ENCODE measurements at places on chromosomes 3 and 15.
A peak's percentile ranks its signal among the peaks of the same experiment; 100 is the strongest.

DNA sequence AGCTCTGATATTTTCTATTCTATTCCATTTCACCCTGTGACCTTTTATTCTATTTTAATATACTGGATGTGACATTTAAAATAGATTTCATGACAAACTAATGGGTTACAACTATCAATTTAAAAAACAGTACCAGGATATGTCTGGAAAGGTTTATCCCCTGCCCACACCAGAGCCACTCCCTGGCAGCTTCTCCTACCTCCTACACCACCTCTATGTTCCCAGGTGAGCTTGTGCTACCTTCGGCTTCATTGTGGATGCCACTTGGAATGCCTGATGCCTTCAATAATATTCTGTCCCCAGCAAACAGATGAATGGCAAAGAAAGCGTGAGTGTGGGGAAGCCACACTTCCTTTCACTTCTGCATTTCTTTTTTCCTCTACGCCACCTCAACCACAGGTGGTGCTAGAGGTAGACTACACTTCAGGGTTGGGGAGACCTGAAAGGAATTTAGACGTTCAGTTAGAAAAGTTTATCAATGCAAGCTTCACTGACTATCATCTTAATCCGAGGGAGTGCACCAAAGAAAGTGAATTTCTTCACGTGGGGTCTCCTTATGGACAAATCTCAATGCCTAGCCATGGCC, 213.0 kb downstream of the SSR3 start:
- no peak for DNase-seq

- no peak for DNase-seq
Measured at GRCh38 chr3:30986551-30986950, 92.1 kb upstream of the GADL1 start.

DNA sequence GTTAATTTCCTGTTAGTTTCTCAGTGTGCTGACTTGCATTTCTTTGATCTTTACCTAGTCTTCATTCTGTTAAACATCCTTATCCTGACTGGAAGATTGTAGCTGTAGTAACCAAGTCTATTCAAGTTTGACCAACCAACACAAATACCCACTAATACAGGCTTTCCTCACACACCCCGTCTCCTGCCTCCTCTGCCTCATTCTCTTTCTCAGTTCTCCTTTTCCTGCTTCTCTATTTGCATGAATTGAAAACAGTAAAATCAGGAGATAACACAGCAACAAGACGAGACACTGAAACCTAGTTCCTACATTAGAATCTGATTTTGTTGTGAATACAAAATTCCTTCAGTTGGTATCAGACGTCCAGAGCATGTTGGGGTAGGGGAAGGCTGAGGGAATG, 116.9 kb upstream of the ARPP21 start:
- DNase-seq = no peak

DNA sequence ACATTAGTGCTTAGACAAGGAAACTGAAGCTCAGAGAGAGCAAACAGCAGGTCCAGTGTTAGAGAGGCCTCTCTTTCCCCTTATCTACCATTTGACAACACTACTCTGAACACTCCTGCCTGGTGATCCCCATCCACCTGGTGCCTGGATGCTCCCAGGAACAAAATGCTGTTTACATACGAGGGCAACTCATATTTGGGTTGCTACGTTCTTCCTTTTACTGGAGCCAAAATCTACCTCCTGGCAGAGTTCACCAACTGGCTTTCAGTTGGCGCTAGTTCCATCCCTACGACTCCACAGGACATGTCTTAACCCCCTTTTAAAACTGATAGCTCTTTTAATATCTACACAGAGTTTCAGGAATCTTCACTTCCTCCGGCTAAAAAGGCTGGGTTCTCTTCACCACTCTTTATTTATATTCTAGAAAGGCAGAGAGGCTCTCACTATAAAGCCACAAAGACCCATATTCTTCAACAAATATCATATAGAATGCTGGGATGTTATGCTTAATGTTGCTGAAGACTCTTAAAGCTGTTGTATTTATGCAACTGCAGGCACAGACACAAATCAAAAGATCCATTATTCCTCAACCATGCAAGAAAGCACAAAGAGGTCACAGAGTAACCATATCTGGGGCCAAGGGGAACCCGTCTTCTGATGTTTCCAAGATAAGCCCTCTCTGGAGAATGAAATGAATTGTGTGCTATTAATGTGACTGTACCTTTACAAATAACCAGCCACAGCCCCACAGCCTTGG, 47.9 kb downstream of the CCNB2 start:
- no peak for DNase-seq

DNA sequence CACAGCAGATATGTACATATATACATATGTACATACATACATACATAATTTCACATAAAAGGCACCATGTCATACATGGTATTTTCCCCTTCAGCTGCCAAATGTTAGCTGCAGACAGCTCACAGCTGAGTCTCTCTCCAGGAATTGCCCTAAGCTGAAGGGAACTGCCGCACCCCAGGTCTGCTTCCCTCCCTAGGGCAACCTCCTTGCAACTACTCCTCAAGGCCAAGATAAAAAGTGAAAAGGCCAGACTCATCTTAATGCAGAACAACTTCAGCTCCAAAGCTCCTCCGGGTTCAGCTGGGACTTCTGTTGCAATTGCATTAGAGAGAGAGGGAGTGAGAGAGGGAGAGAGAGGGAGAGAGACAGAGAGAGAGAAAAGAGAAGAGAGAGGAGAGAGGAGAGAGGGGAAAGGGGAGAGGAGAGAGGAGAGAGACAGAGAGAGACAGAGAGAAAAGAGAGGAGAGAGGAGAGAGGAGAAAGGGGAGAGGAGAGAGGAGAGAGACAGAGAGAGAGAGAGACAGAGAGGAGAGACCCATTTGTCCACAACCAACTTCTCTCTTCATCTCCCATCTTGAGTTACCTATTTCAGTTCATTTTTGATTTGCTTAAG, 143.4 kb upstream of the HES1 start:
- DNase-seq = no peak

GRCh38 chr3:40337136-40338108, 27.9 kb downstream of the EIF1B start:
- no peak for DNase-seq

GRCh38 chr3:100782348-100782747, 73.1 kb downstream of the TFG start:
- DNase-seq = no peak

DNA sequence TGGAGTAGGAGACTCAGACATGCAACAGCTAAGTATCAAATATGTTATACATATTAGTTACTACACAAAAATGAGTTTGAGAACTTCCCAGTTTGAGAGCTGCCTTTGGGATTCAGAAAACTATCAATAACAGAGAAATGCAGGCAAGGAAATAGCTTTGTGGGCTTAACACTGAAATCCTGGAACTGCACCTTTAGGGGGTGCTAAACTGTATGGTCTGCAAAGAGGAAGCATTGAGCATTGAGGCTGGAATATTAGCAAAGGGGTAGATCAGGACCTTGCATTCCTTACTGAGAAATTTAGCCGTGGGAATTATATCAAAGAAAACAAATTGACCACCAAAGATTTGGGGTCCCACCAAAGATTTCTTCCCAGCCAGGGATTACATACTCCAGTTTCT, 580.0 kb downstream of the ZNF385D start:
- no peak for DNase-seq

DNA sequence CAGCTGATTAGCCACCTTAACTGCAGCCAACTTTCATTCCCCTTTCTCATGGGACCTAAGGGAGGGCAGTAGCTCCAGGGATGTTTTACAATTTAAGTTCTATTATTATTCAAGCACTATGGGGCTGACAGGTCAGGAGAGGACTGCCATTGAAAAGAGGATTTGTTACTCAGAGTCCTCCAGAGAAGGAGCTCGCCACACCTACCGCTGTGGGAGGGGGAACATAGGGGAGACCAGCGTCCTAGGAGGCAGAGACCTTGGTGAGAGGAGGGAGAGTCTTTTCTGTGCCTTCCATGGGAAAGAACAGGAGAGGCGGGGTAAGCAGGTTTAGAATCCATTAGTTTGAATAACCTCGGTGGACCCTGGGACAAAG, 14.4 kb downstream of the ATP10A start:
- DNase-seq = no peak

GRCh38 chr3:106302451-106303221, 433.8 kb upstream of the CBLB start:
- DNase-seq = no peak

GRCh38 chr3:79204351-79204750, 563.4 kb downstream of the ROBO1 start:
- DNase-seq = no peak

- no peak for DNase-seq
Measured at GRCh38 chr15:73389539-73389938, 20.8 kb upstream of the HCN4 start.

DNA sequence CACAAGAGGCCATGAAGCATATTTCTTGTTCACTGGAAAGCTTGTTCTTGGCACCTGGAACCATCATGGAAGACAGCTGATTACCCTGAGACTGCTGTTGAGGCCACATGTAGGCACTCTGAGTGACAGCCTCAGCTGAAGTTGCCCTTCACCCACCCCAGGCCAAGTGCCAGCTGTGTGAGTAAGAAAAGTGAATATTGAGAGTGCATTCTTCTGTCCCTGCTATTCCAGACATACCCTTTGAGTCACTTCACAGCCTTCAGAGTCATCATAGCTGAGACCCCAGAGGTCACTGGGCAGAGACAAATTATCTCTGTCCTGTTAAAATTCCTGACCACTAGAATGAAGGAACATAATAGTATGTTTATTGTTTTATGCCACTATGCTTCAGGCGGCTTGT, 79.6 kb downstream of the NFKBIZ start:
- DNase-seq = no peak

- peak; percentile 87 for DNase-seq
Measured at GRCh38 chr15:74402873-74403587, 30.7 kb downstream of the SEMA7A start.

GRCh38 chr3:152522036-152522435, 253.3 kb downstream of the MBNL1 start:
- DNase-seq = no peak
